Foreskin melanocyte (primary cell): ENCODE measurements at places on chromosomes 6 and 20.

DNA sequence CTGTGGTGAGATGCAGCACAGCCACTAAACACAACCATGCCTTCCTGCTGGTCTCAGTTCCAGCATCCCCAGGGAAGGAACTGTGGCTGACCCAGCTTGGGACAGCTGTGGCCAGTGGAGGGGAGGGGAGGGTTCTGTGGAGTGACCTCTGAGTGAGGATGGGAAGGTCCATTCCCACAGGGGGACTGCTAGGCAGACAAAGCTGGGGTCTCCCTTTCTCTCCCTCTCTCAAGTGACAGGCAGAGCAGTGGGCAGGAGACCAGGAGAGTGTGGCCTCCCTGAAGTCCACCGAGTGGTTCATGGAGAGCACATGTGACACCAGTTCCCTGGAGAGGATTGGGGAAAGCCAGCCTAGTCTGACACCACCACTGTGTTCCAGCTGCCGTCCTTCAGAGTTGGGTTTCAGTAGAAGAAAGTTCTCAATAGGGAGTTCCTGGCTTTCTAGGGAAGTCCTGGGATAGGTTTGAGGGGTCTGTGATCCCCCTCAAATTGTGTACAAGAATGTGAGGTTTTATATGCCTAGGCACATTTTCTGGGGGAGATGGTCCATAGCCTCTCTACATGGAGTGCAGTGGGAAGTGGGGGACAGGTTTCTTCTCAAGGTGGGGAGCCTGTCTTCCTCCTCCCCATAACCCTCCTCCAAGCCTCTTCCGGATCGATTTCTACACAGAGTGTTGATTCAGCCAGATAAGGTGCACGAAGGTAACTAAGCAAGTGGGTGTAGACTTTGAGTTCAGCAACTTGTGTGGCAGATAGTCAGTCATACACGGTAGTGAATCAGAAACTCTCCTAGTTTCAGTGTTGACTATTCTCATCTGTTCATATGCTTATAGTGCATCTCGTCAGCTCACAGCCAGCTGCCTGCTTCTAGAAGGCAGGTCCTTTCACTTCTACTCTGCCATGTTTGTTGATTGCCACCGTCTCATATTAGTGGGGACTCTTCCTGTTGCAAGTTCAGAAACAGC lies 18.9 kb downstream of the MANBAL start:
- DNase-seq = no peak

DNA sequence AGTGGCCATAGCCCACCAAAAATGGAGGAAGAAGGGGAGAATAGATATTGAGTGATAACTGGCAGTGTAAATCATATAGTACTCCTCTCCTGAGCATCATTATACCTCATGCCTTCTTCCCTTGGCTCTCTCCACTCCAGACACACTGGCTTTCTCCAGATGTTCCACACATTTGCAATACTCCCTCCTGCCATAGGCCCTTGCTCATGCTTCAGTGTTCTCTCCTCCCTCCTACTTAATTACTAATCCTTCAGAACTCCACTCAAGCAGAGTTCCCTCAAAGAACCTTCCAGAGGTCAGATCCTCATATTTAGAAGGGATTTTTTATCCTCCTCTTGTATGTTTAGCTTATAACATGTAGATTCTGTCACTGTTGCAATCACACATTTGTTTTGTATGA lies 279.5 kb upstream of the SUPT3H start:
- no peak for DNase-seq

DNA sequence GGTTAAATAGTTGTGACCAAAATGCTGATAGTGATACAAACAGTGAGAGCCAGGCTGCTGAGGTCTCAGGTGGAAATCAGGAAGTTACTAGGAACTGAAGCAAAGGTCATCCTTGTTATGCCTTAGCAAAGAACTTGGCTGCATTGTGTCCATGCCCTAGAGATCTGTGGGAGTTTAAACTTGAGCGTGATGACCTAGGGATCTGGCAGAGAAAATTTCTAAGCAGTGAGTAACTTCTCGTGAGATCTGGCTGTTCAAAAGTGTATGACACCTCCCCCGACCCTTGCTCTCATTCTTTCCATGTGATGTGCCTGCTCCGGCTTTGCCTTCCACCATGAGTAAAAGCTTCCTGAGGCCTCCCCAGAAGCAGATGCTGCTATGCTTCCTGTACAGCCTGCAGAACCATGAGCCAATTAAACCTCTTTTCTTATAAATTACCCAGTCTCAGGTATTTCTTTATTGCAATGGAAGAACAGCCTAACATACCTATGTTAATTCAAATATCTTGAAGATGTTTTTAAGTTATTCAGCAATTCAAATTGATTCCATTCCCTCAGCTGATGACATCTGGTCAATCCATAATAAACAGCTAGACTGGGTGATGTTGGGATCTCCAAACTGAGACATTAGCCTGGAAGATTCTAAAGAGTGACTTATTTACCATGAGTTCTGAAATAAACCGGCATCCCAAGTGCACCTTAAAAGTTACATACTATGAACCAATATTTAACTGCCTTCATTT lies 33.8 kb downstream of the KIF16B start:
- no peak for DNase-seq

GRCh38 chr20:38536310-38536709 lies 44.7 kb upstream of the ADIG start:
- DNase-seq = no peak

- DNase-seq = no peak
Measured at GRCh38 chr6:107642095-107642860, 152.4 kb downstream of the SOBP start.
